ENCODE measurements at places on chromosomes 5 and 9. TPM values are rescaled to one million over a fixed set of nuclear protein-coding genes. Genes with fewer than 3 reads are reported as not detected.
A peak's percentile ranks its signal among the peaks of the same experiment; 100 is the strongest.

DNA sequence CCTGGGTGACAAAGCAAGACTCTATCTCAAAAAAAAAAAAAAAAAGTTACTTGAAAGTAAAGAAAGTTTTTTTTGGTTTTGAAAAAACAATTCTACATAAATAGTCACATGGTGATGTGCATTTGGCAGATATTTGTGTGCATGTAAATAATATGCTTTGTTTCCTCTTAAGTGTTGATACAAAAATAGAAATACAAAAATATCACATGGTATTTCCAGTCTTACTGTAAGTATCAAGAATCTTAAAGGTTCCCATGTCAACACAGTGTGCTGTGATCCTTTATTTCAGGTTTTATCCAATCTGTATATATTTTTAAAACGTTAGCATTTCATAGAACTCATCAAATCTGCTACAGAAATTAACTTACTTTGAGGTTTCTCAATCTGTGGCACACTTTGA, 521.9 kb downstream of the TLE4 start:
- no peak for DNase-seq

DNA sequence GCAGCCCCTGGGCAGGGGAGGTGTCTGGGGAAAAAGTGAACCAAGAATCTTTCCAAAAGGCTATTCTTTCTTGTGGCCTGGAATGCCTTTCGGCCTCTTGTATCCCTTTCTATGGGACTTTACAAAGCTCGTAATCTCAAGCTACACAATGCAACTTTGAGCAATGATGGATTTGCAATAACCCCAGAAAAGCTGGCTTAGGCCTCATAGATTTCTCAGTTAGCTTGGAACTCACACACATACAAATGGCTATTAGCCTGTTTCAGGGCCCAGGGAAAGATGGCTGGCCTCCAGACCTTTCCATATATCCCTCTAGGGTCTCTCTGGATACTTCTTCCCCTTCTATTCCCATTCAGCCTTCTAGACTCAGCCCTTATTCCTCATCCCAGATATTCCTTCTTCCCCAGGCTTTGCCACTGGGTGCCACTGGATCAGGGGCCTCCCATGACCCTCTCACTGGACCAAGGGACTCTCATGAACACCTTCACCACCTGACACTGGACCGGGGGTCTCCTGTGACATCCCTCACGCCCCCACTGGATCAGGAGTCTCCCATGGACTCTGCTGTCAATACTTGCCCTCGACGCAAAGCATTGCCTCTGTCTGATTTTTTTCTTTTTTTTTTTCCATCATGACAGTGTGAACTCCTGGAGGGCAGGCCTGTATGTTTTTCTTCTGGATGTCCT, 59.5 kb downstream of the RAD23B start:
- no peak for DNase-seq

- DNase-seq, result no peak
Observed at GRCh38 chr5:94746731-94747124, 128.3 kb downstream of the SLF1 start.

DNA sequence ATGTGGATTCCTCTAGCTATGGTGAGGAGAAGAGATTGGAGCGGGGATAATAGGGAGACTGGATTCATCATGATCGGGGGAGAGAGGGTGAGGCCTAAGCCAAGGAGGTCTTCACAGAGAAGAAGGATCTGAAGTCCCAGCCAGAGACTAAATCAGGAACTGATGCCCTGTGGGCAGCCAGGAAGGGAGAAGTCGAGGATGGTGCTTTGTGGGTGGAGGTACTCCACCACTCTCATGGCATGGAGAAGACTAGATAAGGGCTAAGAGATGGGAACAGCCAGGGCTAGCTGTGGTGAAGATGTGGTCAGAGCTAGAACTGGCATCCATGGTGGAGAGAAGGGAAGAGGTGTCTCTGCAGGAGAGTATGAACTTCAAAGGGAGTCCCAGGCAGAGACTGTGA, 3.0 kb upstream of the RGS14 start:
- no peak for DNase-seq

GRCh38 chr9:137449081-137449844, 8.1 kb upstream of the ENTPD8 start:
- no peak for DNase-seq

- DNase-seq, result no peak
Observed at GRCh38 chr5:36496471-36496870, 109.9 kb upstream of the SLC1A3 start.

GRCh38 chr9:25366906-25367305, 311.3 kb downstream of the TUSC1 start:
- DNase-seq, result no peak

The TAS2R1 gene
- not detected for total RNA-seq

GRCh38 chr9:121634329-121635261, 16.8 kb upstream of the DAB2IP start:
- DNase-seq, result no peak

DNA sequence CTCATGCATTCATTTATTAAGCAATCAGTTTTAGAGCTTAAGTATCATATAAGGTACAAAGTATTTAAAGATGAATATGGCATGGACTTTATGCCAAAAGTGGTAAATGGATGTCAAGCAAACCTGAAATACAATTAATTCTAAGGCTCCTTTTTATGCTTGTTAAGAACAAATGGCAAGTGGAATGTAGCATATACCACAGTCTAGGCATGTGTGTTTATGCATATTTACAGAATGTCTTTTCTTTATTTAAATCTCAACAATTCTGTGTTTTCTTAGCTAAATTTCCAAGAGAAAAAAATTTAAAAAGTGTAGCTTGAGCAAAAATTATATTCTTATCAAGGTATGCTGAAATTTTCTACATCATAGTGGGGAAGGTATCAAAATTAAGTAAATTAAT, 39.8 kb downstream of the MPDZ start:
- no peak for DNase-seq

The GNE gene
- total RNA-seq, result 28.2 TPM

DNA sequence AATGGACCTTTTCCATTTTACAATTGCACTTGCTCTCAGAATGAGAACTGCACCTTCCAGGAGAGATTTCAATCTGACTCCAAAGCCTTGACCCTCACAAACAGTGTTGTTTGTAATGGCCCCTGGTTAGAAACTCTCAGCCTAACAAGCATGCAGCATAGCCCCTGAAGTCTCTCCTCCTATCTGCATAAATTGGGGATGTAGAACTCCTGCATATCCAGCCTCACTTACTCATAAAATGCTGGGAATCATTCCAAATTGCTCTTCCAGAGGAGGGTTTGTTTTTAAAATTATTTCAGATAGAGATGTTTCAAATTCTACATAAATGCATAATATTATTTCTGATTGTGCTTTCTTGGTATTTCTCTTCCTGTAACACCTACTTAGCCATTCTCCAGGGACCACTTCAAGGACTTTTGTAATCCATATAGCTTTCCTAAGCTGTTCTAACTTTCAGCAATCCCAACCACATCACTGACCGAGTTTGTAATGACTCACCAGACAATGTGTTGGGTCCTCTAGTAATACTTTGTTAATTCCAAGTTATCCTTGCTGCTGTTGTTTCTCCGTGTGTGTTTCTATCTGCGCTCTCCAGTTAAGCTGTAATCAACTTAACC, 143.8 kb upstream of the CCDC152 start:
- DNase-seq, result no peak

The SLC36A1 gene
- total RNA-seq, result 7.6 TPM

DNA sequence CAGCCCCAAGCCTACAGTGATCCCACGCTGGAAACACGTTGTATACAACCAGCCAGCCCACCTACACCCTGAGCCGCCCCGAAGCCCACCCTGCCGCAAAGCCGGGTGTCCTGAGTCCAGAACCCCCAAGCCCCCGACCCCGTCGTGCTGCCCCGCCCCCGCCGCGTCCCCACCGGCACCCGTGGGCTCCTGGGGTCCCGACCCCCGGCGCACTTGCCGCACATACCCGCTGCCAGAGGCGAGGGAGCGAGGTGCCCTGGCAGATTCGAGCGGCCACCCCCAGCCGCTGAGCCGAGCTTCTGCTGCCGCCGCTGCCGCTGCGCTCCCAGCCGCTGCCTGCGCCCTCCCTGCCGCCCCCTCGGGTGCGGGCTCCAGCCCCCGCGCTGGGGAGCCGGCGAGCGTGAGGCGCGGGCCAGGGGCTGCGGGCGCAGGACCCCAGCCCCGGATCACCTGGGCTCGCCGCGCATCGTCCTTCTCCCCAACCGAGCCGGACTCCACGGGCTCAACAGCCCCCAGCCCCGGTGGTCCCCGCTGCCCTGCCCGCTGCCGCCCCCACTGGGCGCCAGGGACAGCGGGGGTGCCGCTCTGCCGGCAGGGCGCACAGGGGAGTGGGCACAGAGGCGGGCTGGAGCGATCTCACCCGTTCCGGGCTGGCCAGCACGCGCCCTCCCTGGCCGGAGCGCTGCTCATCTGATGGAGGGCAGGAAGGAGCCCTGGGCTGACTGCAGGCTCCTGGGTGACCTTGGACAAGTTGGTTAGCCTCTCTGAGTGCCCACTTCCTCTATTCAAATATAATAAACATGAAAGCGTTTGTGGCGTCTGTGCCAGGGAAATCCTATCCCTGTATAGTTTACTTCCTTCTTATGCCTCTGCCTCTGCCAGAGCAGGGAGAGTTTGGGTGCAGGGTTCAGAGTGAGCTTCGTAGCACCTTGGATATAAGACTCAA, at the start of gene HTR4:
TSS of gene HTR4 (minus strand) at position 692 of the 946 bp plus-strand sequence. CDS start 17,513 bp downstream, outside the sequence.
- peak; percentile 58 for DNase-seq

- DNase-seq, result no peak
Observed at GRCh38 chr5:171646102-171647042, 139.2 kb upstream of the SMIM23 start.

- DNase-seq, result peak; percentile 62
Observed at GRCh38 chr9:113622600-113623400, 159.3 kb downstream of the RGS3 start.

DNA sequence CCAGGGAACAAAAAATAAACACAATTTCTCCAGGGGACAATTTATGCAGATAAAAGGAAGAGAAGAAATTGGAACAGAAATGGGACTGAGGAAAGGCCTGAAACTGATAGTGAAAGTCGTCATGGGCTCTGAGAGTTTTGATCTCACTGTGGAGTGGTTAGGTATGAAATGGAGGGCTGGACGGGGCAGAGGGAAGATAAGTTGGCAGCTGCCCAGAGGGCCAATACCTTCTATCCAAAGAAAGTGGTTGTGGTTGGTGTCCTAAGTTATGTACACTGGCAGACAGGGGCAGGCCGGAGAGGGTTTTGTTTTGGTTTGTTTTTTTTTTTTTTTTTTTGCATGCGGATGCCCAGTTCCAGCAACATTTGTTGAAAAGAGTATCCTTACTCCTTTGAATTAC, 46.1 kb downstream of the ZNF618 start:
- no peak for DNase-seq

- DNase-seq, result no peak
Observed at GRCh38 chr5:147303251-147303650, 68.4 kb downstream of the STK32A start.

The SPINK7 gene
- not detected for total RNA-seq

DNA sequence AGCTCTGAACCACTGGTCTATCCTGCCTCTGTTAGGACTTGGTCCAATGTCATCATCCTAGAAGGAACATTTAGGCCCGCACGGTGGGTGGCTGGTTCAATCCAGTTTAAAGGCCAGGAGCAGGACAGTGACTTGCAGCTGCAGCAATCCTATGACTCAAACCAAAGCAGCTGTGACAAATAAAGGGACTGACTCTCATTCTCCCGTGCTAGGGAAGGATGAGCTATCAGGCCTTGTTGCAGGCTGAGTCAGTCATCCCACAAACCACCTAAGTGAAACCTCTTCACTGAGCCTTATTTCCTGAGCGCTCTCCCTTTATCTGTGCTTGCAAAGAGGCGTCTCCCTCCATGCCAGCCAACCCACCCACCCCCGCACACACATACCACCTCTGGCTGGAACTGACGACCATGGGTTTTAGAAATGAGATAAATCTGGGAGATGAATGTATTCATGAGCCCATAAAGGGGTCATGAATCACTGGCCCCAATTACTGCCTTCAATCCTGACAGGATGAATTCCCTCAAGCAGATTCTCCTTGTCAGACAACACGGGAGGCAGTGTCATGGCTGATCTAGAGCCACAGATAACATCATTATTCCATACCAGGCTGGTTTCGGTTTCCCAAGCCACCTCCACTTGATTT, 93.4 kb downstream of the KCNIP1 start:
- DNase-seq, result peak; percentile 60

DNA sequence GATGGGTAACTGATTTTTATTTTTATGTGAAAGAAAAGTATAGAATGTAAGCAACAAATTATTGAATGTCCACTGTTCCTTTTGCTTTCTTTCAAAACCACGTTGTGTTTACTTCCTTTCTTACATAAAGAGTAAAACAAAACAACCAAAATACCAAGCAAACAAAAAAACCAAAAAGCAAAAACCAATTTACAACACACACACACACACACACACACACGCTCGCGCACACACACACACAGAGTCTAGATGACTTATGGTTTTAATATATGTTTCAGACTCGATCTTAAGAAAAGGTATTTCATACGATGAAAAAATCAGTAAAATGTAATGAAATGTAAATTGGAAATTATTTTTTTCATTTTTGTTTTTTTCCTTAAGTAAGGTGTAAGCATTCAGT, 80.3 kb downstream of the ADGRV1 start:
- DNase-seq, result no peak

GRCh38 chr9:71755230-71755629, 13.1 kb downstream of the CEMIP2 start:
- no peak for DNase-seq

The UNC13B gene
- total RNA-seq, result 18.9 TPM

The CARD19 gene
- 88.4 TPM for total RNA-seq

The HAVCR2 gene
- total RNA-seq, result 6.8 TPM

- DNase-seq, result no peak
Observed at GRCh38 chr9:6955251-6955921, 197.6 kb downstream of the KDM4C start.

The CAMSAP1 gene
- total RNA-seq, result 19.4 TPM

The GPR151 gene
- not detected for total RNA-seq

The GNA14 gene
- 5.1 TPM for total RNA-seq

The SHC3 gene
- total RNA-seq, result 0.68 TPM

- DNase-seq, result no peak
Observed at GRCh38 chr5:131749138-131749537, 47.7 kb downstream of the FNIP1 start.

- DNase-seq, result no peak
Observed at GRCh38 chr5:143065996-143066522, 295.9 kb downstream of the ARHGAP26 start.

GRCh38 chr9:114787214-114787613, 18.6 kb downstream of the TNFSF15 start:
- no peak for DNase-seq

The PCDHB4 gene
- 5.3 TPM for total RNA-seq

The SPINK13 gene
- not detected for total RNA-seq

The MYORG gene
- total RNA-seq, result 3.9 TPM

The ANXA1 gene
- total RNA-seq, result 196 TPM

DNA sequence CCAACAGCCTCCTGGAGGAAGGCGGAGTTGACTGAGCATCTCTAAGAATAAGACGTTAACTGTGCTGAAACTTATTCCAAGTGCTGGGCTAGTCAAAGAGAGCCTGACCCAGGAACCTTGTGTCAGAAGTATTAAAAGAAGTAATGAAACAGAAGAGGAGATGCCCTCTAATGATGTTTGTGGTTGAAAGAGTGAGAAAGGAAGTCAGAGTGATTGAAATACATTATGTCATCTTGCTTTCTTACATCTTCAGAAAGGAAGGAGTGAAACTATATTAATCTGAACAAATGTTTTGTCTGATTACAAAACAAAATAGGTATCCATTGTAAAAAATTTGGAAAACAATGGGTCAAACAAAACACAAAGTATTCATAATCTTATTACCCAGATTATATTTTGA, 460.7 kb downstream of the NTRK2 start:
- DNase-seq, result no peak

Data from sigmoid colon (tissue), 7 donors.